ENCODE measurements at places on chromosomes 1 and 21.

DNA sequence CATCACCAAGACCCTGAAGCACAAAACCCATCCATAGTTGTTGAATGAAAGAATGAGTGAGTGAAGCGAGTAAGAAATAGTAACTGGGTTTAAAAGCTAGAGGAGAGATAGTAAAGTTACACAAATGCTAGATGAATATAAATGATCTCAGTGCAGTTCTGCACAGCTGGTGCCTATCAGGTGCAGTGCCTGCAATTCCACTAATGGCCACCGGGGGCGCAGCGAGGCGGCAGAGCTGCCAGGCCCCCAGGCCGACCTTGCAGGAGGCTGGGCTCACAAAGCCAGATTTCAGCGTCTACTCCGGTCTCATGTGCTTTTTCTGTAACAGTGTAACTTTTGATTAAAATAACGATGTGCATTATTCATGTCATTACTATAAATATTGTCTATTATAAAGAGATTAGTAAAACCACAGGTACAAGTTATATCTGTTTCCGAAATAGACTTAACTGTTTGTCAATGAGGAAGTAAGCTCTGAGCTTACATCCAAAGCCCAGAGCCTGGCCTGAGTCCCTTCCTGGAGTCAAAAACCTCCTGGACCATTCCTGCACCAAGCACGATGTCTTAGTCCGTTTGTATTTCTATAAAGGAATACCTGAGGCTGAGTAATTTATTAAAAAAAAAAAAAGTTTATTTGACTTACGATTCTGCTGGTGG, 477.6 kb downstream of the NPHP4 start:
- DNase-seq = no peak

- DNase-seq = no peak
Measured at GRCh38 chr1:244316407-244316806, 135.3 kb downstream of the ADSS2 start.

GRCh38 chr1:17973694-17974093, 133.9 kb upstream of the IGSF21 start:
- DNase-seq = no peak

DNA sequence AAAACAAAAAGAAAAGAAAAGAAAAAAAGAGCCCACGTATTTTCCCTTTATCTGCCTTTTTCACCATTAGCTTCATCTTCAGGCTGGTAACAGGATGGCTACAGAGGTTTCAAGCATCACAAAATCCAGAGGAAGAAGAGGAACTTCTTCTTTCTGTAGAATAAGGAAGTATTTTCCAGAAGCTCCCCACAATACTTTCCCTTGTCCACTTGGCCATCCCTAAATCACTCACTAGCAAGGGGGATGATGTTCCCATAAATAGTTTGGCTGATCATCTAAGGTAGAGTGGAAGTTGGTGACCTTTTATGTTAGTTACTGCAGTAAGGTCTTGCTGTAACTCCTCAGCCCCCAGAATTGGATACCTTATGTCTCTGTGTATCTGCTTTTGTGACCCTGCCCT, 45.1 kb upstream of the RNF11 start:
- no peak for DNase-seq

Data from skeletal muscle cell (primary cell).